ENCODE measurements at places on chromosomes 5 and 9. TPM values are rescaled to one million over a fixed set of nuclear protein-coding genes. Genes with fewer than 3 reads are reported as not detected.

The ZSWIM6 gene
- total RNA-seq, result 47.3 TPM

The LOX gene
- 3.6 TPM for total RNA-seq

The MARCHF11 gene
- total RNA-seq, result not detected

The NRG2 gene
- total RNA-seq, result not detected

DNA sequence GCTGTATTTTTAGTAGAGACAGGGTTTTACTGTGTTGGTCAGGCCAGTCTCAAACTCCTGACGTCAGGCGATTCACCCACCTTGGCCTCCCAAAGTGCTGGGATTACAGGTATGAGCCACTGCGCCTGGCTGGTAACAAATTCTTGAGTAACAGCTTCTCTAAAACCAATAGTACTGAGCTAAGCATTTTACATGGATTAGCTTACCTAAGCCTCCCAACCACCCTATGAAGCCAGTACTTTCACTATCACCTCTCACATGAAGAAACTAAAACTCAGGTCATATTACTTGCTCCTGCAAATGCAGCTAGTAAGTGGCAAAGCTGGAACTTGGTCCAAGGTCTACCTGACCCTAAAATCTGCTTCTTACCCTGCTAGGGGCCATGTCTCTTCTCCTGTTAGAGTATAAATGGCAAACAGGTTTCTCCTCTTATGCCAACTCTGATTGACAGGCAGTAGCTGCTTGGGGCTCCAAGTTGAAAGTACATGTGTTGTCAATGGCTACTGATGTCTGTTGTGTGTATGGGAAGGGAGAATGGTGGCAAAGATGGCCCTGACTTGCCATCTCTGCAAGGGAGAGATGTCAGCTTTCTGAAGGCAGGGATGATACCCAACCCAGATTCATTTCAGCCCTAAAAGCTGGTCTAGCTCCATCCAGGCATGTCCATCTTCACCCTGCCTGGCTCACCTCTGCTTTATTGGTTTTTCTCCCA is 4.0 kb downstream of the PHF19 start:
- no peak overlapping the region for H3K4me3 ChIP-seq
- no peaks in the 10 kb centered on the region for H3K27me3 ChIP-seq
- H3K4me1 ChIP-seq, result peaks cover 24% of the 10 kb centered on the region
- H3K36me3 ChIP-seq, result peaks cover 25% of the 10 kb centered on the region
- peak overlapping the region; percentile 19 for H3K27ac ChIP-seq

DNA sequence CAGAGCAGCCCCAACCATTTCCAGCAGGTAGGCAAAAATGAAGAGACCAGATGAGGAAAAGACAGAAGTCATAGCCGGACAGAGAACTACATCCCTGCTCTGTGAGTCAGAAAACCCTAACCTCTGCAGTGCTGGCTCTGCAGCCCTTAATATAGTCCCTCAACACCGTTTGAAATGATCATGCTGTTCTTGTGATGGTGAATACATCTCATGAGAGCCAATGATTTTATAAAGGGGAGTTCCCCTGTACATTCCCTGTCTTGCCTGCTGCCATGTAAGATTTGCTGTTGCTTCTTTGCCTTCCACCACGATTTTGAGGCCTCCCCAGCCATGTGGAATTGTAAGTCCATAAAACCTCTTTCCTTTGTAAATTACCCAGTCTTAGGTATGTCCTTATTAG is 216.8 kb upstream of the RFX3 start:
- H3K4me3 ChIP-seq, result no peak overlapping the region
- DNase-seq, result no peak
- peaks cover 8% of the 10 kb centered on the region for H3K4me1 ChIP-seq
- no peaks in the 10 kb centered on the region for H3K36me3 ChIP-seq
- H3K27ac ChIP-seq, result no peak overlapping the region

DNA sequence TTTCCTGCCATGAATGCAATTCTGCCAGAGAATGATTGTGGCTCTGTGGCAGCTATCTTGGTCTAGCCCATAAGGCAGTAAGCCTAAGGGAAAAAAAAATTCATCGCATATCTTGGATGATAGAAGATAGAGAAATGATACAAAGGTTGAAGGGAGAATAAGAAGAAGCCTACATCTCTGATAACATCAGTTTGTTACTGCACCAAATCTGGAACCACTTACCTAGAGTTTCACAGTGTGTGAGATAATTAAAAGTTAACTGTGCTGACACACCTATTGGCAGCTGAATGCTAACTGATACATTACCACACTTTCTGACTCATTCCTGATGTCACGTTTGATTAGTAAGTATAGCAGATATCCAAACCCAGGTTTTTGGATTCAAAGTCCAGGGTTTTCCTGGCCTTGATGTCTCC is 91.6 kb upstream of the TAF11L2 start:
- DNase-seq, result no peak
- H3K4me1 ChIP-seq, result peaks cover 29% of the 10 kb centered on the region
- no peaks in the 10 kb centered on the region for H3K27me3 ChIP-seq
- no peaks in the 10 kb centered on the region for H3K36me3 ChIP-seq
- no peak overlapping the region for H3K4me3 ChIP-seq

All from A673 (cell line).